Heart right ventricle (tissue), 16 donors: ENCODE measurements at places on chromosomes 12 and 14.

DNA sequence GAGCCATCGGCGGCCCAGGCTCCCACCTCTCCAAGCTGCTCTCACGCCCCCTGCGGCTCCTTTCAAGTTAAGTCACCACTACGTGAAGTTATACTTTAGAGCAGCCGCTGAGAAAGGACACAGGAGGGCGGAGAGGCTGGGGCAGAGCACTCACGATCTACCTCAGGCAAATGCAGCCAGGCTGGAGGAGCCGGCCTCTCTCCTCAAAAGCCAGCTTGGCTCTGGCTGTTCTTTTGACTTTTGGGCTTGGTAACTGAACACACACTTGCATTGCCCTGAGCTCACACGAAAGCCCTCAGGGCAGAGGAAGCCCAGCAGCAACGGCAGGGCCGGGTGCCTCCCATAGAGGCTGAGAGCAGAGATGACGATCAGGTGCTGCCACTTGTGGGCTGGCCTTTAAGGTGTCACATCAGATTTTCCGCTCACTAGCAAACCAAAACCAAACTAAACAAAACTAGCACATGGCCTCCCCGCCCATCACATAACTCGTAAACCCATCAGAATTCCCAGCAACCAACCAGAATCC lies 75.2 kb downstream of the PITPNM2 start:
- H3K36me3 ChIP-seq, result no peaks in the 10 kb centered on the region
- H3K4me3 ChIP-seq, result no peak overlapping the region
- H3K27me3 ChIP-seq, result no peaks in the 10 kb centered on the region
- H3K4me1 ChIP-seq, result peaks cover 53% of the 10 kb centered on the region
- no peak overlapping the region for H3K27ac ChIP-seq
- no peak for DNase-seq

DNA sequence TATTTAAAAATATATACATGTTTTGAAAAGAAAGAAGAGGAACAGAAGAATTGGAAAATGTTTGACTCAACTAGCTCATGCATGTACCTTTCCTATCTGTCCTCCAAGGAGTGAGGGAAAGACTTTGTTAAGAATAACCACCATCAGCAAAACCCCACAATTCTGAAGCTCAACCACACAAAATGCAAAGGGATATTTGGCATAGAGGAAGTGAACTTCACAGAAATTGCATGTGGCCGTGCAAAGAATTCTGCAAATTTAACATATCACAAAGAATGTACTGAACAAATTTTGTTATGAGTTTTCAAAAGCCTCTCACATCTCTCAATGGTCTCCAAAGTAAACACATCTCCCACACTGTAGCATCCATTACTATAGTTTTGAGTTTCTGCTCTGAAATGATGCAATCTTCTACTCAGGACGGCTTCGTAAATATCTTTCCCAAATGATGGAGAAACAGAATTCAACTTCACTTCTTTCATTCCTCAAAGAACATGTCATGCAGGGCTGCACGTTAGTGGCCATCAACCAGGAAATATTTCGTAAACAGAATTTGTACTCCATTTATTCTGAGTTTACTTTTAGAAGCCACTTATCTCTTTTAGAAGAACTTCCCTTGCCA lies 17.6 kb downstream of the DUSP6 start:
- H3K27me3 ChIP-seq, result no peaks in the 10 kb centered on the region
- peak overlapping the region; percentile 4 for H3K27ac ChIP-seq
- DNase-seq, result no peak
- H3K4me1 ChIP-seq, result no peaks in the 10 kb centered on the region
- H3K36me3 ChIP-seq, result no peaks in the 10 kb centered on the region
- H3K4me3 ChIP-seq, result no peak overlapping the region

DNA sequence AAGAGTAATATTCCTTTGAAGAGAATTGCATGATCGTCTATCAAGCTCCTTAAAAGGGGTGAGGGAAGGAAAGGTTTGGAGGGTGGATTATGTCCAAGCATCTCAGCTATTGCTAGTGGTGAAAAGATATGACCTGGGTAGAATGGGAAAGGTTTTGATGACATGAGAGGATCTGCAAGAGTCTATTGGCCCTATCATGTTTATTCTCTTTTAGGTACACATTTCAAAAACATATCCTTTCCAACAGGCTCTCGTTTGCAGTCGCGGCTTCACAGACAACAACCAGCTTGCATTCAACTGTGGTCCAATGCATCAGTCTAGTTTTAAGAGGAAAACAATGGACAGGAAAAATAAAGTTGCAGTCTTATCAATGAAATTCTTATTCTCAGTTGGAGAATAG lies 17.1 kb downstream of the FOXG1 start:
- H3K4me1 ChIP-seq, result peaks cover 5% of the 10 kb centered on the region
- no peak overlapping the region for H3K27ac ChIP-seq
- peaks cover 88% of the 10 kb centered on the region for H3K27me3 ChIP-seq
- H3K36me3 ChIP-seq, result no peaks in the 10 kb centered on the region
- no peak for DNase-seq
- no peak overlapping the region for H3K4me3 ChIP-seq

DNA sequence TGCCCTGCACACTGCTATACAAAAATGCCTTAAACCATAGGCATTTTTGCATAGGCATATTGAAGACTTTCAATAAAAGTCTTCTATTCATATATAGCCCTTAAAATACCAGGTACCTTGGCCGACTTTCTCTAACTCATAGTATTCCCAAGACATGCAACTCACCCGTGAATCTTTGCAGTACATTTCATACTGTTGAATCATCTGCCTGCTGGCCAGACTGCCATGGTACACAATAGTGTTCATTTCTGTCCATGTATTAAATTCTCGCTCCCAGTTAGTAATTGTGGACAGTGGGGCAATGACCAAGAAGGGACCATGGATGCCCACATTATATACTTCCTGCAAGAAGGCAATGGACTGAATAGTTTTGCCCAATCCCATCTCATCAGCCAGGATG lies 24.3 kb upstream of the SUPT16H start:
- no peak overlapping the region for H3K4me3 ChIP-seq
- peaks cover 100% of the 10 kb centered on the region for H3K36me3 ChIP-seq
- H3K27ac ChIP-seq, result no peak overlapping the region
- no peaks in the 10 kb centered on the region for H3K27me3 ChIP-seq
- H3K4me1 ChIP-seq, result no peaks in the 10 kb centered on the region

DNA sequence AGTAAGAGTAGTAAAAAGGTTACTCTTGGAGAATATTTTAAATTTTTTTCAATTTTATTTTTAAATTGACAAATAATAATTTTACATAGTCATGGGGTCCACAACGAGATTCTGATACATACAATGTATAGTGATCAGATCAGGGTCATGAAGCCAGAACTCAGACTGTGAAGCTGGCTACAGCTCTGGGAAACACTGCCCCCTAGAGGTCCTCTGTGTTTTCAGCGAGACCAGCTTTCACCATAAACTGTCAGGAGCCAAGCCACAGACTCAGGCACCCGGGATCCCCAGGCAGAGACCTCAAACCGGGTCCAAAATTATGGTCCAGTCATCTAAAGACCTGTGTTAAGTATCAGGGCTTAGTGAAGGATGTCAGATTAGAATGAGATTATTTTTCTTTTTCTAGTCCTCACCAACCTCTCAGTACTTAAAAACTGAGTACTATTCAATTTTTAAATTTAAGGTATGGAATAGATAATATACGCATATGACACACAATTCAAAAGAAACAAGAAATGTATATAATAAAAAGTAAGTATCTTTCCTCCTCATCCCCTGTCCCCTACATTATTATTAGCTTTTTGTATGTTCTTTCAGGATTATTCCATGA lies 397.1 kb downstream of the MDGA2 start:
- H3K4me1 ChIP-seq, result no peaks in the 10 kb centered on the region
- DNase-seq, result peak; percentile 10
- no peak overlapping the region for H3K4me3 ChIP-seq
- H3K36me3 ChIP-seq, result no peaks in the 10 kb centered on the region

GRCh38 chr12:29148911-29149690 lies at the start of gene FAR2:
FAR2 (plus strand) TSS chr12:29149278; CDS start chr12:29270450, 121,172 bp downstream.
- no peaks in the 10 kb centered on the region for H3K27me3 ChIP-seq
- peak; percentile 62 for DNase-seq
- no peaks in the 10 kb centered on the region for H3K36me3 ChIP-seq
- H3K27ac ChIP-seq, result peak within 1 kb of the TSS; percentile 87
- H3K4me3 ChIP-seq, result peak within 1 kb of the TSS; percentile 42

DNA sequence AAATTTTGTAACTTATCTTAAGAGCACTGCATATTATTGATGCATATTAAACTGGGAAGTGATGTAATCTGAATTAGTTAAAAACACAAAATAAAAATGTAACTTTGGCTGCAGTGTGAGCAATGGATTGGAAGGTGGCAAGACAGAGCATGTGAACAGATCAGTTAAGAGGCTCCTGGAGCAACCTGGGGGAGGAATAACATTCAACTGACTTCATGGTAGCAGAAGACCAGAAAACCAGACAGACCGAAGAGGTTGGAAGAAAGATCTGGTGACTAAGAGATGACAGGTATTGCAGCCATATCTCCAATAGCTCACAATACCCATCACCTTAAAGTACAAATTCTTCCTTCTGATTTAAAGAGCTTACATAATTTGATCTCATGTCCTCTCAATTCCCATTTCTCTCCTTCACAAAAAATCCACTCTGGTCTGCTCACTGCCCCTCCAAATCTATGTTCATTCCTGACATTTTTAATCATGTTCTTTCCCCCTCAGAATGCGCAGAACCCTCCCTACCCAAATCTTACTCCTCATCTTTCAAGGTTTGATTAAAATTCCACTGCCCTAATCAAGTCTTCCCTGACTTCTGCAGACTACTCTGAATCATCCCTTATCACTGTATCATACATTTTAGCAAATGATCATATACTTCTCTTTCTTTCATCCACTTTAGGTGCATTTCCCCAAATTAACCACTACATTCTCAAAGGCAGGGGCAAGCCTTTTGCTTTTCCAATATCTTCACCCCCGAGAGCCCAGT lies 51.5 kb downstream of the DUSP16 start:
- no peak overlapping the region for H3K27ac ChIP-seq
- H3K4me1 ChIP-seq, result peaks cover 46% of the 10 kb centered on the region
- no peak overlapping the region for H3K4me3 ChIP-seq
- no peaks in the 10 kb centered on the region for H3K27me3 ChIP-seq
- H3K36me3 ChIP-seq, result no peaks in the 10 kb centered on the region

GRCh38 chr14:104880584-104881210 lies 15.6 kb downstream of the CEP170B start:
- H3K4me3 ChIP-seq, result no peak overlapping the region
- no peaks in the 10 kb centered on the region for H3K4me1 ChIP-seq
- H3K36me3 ChIP-seq, result peaks cover 23% of the 10 kb centered on the region
- DNase-seq, result no peak
- no peak overlapping the region for H3K27ac ChIP-seq
- H3K27me3 ChIP-seq, result no peaks in the 10 kb centered on the region

GRCh38 chr14:20848955-20849570 lies 42.1 kb upstream of the RNASE3 start:
- H3K27me3 ChIP-seq, result no peaks in the 10 kb centered on the region
- DNase-seq, result no peak
- H3K4me1 ChIP-seq, result no peaks in the 10 kb centered on the region
- H3K4me3 ChIP-seq, result no peak overlapping the region
- H3K36me3 ChIP-seq, result no peaks in the 10 kb centered on the region
- no peak overlapping the region for H3K27ac ChIP-seq
